ENCODE measurements at places on chromosomes 2 and 18.

GRCh38 chr2:64624108-64624610 lies 29.6 kb downstream of the SERTAD2 start:
- no peak for DNase-seq

GRCh38 chr2:233351423-233351822 lies 2.9 kb upstream of the DGKD start:
- DNase-seq = no peak

GRCh38 chr2:26979741-26980140 lies 9.3 kb downstream of the MAPRE3 start:
- no peak for DNase-seq

DNA sequence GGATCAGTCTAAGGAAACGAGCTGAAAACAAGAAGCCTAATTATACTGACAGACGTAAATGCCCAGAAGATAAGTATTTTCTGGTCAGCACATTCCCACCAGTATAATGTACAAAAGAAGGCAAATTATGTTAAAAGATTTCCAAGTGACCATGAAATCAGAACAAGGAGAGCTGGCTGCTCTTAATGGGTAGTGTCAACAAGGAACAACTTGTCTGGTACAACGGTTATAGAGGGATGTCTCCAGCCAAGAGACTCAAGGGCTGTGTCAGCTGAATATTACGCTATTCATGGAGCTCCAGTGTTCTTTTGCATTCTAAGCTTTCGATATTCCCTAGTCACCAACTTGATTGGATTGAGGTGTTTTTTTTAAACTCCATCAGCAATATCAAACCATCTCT lies 8.6 kb upstream of the L3MBTL4 start:
- no peak for DNase-seq

DNA sequence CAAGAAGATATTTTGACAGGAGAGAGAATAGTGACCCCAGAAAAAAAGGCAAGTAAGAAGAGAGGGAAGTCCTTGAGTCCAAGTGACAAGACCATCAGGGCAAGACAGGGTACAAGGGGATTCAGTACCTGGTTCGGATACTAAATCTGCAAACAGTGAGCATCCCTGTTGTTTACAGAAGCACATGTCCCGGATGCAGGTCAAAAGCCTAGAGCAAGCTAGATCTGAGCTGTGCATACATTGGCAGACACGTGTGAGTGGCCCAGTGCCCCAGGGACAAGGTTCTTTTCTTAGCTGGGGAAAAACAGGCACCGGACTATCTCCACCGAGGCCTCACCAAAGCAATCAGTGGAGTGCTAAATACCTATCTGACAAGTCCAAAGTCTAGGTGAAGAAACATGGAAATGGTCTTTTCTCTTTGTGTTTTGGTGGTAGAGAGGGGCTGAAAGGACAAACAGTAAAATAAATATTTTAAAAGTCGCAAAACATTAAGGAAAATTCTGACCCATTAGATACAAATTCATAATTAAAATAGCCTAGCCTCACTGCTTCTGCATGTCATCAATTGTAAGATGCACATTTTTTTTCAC lies 165.2 kb downstream of the SUCLG1 start:
- DNase-seq = no peak

GRCh38 chr2:125857971-125858794 lies 797.8 kb upstream of the GYPC start:
- DNase-seq = no peak

DNA sequence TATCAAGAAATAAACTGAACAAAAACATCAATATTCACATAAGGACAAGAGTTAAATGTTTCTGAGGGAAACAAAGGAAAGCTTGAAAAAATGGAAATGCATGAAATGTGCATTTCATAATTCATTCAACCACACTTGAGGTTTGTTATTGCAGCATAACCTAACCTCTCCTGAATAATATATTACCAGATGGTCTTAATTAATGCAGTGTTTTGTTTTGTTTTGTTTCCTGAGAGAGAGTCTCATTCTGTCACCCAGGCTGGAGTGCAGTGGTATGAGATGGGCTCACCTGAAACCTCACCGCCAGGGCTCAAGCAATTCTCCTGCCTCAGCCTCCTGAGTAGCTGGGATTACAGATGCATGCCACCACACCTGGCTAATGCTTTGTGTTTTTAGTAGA lies 139.9 kb upstream of the PIEZO2 start:
- no peak for DNase-seq

GRCh38 chr2:153057743-153058142 lies 339.3 kb downstream of the ARL6IP6 start:
- no peak for DNase-seq

GRCh38 chr2:71419145-71419544 lies 34.2 kb upstream of the DYSF start:
- DNase-seq = no peak

DNA sequence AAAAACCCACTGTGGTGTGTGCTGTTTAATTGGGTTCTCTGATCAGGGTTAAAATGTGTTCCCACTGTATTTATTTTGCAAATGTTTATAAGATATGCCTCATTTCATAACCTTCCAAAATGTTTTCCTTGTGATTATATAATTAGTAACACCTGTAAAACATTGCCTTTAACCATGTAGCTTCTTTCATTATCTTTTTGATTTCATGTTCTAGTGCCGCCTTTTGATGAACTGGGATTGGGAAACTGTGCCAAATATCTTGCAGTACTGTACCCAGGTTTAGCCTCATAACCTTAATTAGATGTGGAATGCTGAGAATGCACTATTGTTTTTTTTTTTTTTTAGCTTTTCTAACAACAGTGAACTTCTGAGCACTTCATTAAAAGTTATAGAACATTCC lies 96.9 kb downstream of the TANC1 start:
- no peak for DNase-seq

GRCh38 chr2:61220768-61221167 lies 58.8 kb downstream of the C2orf74 start:
- no peak for DNase-seq

- DNase-seq = no peak
These were observed 223.8 kb upstream of the LRATD1 start for GRCh38 chr2:14408695-14409094.

GRCh38 chr2:205699515-205700289 lies 17.4 kb downstream of the NRP2 start:
- no peak for DNase-seq

DNA sequence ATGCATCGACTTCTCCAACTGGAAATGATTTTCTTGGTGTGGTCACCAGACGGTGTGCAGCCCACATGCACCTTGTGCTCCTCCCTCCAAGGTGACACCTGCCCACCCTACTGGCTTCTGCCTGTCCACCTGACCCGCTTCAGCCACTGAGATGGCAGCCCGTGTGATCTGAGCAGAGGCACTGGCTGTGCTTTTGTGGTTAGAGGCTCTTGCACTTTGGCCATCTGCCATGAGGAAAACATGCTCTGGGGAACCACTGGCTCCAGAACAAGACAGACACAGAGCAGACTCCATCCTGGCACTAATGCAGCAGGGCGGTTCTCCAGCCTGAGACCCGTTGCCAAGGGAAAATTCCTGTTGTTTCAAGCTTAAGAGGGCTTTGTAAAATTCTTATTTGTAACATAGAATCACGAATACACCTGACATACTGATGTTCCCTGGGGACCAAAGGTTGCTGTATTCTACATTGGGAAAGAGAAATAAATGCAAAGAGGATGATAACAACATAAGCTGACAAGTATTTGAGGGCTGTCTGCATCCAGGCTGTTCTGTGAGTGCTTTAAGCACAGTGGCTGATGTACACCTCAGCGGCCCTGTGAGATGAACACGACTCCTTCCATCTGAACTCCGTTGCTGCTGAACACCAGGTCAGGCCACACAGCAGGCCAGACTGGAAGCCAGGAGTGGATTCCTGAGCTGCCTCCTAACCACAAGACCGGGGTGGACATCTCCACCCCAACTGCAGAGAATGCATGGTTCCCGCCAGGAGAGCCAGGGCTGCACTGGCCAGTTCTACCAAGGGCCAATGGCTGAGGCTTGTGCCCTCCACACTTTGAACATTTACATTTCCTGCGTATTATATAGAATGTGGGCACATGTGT lies 820.4 kb downstream of the GALR1 start:
- no peak for DNase-seq

GRCh38 chr2:98730053-98730706 lies 752 bp downstream of the MGAT4A start:
- peak; percentile 44 for DNase-seq

GRCh38 chr2:207513551-207514257 lies 16.1 kb upstream of the CREB1 start:
- DNase-seq = no peak

DNA sequence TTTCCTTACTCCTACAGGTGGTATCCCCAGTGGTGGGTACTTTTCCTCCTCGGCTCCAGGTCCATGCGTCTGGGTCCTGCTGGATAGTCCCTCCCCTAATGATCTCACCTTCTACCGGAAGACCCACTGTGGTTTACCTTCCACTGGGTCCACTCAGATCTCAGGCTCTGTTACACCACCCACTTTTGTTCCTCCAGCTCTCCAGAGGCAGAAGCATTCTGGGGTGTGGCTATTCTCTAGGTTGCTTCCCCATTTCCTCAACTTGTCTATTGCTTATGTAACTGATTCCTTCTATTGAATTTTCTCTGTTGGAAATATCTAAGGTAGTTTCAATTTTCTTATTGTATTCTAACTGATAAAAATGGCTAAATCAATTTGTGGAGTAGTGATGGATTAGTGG lies 87.6 kb upstream of the GALNT5 start:
- DNase-seq = no peak

DNA sequence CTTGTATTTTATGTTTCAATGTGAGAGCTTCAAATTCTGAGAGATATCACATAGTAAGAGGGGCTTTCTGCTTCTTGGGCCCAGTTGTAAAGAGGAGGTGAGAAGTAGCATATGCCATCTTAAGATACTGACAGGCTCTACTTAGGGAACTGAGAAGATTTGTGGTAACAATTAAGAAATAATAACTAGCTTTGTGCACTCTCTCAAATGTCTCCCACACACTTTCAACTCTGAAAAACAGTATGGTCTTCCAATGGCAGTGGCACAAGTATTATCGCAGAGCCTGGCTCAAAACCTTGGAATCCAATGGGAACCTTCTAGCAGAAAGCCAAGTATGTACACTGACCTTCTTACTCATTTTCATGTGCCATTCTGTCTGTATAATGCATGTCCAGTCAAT lies 80.3 kb upstream of the FAM237A start:
- DNase-seq = no peak

DNA sequence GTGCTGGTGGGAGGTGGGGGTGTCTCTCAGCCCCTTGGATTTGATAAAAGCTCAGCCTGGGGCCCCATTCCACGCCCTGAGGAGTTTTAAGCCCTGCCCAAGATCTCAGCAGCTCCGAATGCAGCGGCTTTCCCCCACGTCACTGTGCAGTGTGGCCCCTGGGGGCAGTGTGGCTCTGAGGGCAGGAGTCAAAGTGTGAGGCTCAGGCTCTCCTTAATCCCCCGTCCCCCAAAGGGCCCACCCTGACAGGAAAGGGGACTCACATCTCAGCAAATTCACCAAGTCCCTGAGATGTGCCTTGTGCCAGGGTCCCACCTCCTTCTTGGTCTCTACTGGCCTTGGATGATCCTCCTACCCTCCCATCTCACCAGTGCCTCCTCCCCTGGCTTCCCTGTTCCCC lies 25.2 kb downstream of the NPPC start:
- DNase-seq = peak; percentile 25

- no peak for DNase-seq
These were observed 50.9 kb downstream of the ADNP2 start for GRCh38 chr18:80159713-80160636.

DNA sequence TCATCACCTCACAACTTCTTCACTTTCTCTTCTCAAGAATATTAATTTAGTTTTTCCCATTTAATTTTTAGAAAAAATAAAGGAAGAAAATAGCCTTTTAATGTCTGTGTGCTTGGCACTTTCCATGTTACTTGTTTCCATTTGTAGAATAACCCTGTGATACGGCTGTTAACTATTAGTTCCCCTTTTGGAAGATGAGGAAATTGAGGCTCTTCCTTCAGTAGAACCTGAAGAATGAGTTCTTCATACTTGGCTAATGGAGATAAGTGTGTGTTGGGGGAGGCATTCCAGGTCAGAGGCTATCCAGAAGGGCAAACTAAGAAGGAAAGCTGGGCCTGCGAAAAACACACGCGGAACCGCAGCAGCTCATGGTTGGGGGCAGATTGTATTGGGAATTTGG lies 38.3 kb downstream of the ZNF532 start:
- no peak for DNase-seq

DNA sequence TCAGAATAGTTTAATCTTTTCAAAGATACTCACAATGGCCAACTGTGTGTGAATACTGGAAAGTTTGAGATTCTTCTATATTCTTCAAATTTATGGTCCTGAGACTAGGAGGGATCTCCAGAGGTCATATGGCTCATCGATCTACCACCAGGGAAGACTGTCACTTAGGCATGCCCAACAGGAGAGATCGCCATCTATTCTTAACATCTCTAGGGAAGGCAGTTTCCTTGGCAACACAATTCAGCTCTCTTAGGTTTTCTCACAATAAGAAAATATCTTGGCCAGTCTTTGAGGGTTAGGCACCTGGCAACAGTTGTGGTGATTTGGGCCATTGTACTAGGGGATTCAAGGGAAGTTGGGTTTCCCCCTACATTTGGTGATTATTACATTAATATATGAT lies 107.2 kb downstream of the GALNT3 start:
- DNase-seq = no peak
